ENCODE measurements at places on chromosomes 11 and 22.

DNA sequence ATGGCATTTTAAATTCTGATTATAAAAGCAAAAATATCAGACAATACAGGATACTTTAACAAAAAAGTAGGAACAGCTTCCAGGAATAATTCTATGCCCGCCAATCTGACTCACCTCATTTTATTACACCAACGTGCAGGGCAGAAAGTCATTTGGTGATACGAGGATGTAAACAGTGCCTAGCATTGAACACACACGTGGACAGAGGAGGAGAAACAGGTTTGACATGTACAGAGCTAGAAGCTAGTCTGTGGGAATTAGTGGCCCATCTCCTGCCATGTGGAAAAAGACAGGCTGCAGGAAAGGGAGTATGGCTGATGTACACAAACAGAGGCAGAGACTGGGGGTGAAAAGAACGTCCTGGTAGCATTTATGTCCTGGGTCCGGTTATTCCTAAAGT, 9.0 kb upstream of the SPINDOC start:
- DNase-seq, result no peak

DNA sequence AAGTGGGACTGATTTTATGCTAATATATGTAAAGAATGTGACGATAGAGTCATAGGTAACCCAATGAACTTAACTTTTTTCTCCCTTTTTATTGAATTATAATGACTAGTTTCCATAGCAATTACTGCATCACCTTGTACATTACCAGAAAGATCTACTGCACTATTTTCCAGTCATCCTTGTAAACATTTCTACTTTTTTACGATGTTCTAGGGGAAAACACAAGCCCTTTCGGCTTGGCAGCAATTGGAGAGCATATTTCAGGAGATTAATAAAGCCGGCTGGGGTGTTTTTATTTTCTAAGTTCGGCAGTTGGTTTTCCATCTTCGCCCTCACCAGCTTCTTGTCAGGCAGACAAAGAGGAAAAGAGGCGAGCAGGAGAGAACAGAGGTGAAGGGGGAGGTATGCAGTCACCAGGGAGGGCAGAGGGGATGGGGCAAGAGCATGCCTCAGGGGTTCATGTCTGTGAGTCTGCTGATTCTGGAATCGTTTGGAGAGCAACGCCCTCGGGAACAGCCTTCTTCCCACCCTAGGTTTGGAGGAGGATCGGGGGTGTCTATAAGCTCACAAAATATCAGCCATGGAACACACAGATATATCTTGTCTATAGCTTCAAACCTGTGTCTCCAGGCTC, 476.4 kb downstream of the MIAT start:
- no peak for DNase-seq

DNA sequence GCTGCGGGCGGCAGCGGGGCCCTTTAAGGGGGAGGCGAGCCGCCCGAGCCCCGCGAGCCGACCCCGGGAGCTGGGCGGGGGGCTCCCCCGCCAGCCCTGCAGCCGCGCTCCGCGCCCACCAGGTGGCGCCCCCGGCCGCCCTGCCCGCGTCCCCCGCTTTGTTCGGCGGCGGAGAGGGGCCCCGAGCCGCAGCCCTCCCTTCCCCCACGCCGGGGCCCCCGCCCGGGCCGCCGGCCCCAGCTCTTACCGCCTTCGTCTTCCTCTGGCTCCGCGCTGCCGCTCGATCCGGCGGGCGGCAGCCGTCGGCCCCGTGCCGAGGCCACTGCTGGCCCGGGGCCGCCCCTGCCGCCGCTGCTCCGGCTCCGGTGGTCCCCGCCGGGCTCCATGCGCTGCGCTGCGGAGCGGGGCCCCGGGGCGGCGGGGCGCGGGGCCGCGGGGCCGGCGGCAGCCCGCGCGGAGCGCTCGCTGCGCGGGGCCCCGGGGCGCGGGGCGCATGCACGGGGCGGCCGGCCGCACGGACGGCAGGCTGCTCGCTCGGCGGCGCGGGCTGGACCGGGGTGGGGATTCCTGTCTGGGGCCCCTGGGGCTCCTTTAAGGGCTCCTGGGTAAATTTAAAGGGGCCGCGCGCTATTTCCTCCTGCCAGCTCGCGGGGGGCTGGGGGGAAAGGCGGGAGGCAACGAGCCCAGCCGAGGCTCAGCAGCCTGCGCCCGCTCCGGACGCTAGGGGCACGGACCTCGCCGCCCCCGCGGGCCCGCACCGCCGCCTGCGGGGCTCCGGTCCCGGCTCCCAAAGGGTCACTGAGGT, at the start of gene ZFTA:
ZFTA (minus strand) TSS at position 539 of the 805 bp plus-strand sequence; CDS start at position 386, 153 bp downstream.
- DNase-seq, result no peak

- DNase-seq, result no peak
Observed at GRCh38 chr11:65764434-65764833, 16.3 kb downstream of the AP5B1 start.

DNA sequence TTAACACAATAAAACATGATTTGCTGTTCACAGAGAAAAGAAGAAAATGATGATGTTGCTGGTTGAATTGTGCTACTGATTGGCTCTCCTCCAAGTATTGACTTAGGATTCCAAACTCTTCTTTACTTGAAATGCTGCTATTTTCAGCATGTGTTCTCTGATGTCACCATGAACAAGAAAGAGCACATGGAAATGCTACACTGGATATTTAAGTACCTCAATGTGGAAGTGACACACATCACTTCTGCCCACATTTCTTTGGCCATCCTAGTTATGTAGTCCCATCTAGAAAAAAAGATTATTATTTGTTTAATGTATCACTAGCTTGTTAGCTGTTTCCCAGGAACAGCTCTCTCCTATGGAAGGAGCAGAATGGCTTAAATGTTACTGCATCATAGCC, 27.2 kb downstream of the OR52B2 start:
- no peak for DNase-seq

DNA sequence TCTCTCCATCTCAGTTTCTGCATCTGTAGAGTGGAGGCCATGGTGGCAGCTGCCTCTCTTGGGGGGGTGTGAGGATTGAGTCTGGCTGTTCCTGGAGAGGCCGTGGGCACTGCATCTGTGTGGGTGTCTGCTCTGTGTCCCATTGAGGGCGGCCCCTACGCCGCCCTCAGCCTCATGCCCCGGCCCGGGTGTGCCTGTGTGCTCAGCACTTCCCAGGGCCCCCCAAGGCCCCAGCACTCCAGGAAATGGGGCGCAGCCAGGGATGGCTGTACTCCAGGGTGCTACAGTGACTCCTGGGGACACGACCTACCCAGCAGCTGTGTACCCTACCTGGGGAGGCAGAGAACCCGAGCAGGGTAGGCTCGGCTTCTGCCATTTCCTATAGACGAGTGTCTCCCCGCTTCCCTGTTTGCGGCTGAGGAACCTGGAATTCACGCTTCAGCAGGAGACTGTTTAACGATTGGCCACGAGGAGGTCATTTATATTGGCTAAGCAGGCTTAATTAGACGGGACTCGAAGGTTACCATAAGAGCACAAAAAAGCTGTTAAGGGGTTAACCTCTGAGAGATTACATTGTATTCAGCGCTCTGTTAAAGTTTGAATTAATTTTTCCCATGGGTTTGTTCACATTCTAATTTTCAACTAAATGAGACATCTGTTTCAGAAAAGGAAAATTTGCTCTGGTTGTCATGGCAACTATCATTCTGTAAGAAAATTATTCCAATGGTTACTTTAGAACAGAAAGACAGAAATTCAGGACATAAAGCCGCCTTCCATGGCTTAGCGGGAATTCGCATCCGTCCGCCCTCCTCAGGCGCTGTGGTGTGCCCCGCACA, 76.4 kb downstream of the MPPED1 start:
- no peak for DNase-seq

- no peak for DNase-seq
Observed at GRCh38 chr22:17639247-17639741, 737 bp downstream of the BCL2L13 start.

DNA sequence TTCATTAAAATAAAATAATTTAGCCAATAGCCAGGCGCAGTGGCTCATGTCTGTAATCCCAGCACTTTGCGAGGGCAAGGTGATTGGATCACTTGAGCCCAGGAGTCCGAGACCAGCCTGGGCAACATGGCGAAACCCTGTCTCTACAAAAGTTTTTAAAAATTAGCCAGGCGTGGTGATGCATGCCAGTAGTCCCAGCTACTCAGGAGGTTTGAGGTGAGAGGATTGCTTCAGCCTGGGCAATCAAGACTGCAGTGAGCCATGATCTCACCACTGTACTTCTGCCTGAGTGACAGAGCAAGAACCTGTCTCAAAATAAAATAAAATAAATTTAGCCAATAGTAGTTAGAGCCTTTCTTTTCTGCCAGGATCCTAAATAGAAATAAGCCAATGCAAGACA, 12.2 kb downstream of the HPS5 start:
- no peak for DNase-seq

DNA sequence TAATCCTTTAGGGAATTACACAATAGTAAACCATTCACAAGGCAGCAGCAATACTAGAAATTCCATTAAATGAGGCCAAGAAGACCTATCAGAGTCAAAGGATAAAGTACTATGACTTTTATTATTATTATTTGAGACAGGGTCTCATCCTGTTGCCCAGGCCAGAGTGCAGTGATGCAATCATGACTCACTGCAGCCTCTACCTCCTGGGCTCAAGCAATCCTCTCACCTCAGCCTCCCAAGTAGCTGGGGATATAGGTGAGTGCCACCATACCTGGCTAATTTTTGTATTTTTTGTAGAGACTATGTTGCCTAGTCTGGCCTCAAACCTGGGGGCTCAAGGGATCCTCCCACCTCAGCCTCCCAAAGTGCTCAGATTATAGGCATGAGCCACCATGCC, 51.8 kb downstream of the TTC28 start:
- DNase-seq, result no peak

DNA sequence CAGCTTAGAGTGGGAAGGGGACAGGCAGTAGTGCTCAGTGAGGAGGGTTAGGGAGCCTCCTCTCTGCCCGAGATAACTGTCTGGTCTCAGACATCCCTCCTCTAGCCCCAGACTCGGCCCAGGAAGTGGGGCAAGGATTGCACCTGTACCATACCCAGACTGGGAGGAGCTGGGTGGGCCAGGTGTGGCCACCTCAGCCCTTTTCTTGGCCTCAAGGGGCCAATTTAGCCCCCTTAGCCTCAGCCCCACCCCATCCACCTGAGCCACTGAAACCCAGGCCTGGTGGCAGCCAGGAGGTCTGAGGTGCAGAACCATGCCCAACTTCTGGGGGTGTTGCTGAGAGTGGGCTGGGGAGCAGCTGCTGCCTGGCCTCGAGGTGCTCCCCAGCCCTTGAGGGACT, 6.5 kb downstream of the RELT start:
- DNase-seq, result no peak

GRCh38 chr11:44367452-44367851, 57.5 kb upstream of the ALX4 start:
- no peak for DNase-seq

- DNase-seq, result no peak
Observed at GRCh38 chr11:103317118-103317517, 207.9 kb downstream of the DYNC2H1 start.

DNA sequence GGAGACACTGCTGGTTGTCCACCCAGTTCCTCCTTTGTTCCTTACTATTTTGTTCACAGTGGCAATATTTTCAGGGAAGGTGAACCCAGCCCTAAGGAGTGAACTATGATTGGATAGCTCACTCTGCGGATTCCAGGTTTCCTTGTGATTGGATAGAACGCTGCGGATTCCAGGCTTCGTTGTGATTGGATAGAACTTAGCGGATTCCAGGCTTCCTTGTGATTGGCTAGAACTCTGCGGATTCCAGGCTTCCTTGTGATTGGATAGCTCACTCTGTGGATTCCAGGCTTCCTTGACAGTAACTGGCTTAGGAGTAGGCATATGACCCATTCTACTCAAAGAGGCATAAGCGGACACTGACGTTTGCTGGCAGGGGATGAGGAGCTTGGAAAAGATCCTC, 28.6 kb upstream of the ADA2 start:
- no peak for DNase-seq

GRCh38 chr22:17079572-17079971, 5.2 kb upstream of the IL17RA start:
- DNase-seq, result no peak

DNA sequence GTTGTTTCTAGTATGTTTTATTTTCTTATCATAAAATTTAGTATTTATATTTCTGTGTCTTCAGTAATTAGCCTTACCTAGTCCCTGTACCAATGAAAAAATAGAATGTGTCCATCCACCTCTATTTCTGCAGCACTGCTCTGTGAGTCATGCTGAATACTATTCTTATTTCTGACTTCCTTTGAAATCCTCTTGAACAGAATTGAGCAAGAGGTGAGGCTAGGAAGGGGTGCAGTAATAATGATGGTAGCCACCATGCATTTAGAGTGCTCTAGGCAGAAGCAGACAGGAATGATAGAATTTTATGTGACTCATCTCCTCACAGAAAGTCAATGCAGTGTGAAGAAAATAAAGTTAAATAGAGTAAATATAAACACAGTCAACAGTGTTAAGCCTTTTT, 60.0 kb downstream of the OR10A6 start:
- no peak for DNase-seq

DNA sequence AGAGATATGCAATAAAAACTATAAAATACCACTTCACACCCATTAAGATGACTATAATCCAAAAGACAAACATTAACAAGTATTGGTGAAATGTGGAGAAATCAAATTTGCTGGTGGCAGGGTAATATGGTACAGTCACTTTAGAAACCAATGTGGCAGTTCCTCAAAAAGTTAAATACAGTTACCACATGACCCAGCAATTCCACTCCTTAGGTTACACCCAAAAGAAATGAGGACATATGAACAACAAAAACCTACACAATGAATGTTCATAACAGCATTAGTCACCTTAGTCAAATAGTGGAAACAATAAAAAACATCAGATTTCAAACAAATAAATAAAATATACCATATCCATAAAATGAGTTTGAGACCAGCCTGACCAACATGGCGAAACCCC, 52.6 kb downstream of the RDX start:
- DNase-seq, result no peak

DNA sequence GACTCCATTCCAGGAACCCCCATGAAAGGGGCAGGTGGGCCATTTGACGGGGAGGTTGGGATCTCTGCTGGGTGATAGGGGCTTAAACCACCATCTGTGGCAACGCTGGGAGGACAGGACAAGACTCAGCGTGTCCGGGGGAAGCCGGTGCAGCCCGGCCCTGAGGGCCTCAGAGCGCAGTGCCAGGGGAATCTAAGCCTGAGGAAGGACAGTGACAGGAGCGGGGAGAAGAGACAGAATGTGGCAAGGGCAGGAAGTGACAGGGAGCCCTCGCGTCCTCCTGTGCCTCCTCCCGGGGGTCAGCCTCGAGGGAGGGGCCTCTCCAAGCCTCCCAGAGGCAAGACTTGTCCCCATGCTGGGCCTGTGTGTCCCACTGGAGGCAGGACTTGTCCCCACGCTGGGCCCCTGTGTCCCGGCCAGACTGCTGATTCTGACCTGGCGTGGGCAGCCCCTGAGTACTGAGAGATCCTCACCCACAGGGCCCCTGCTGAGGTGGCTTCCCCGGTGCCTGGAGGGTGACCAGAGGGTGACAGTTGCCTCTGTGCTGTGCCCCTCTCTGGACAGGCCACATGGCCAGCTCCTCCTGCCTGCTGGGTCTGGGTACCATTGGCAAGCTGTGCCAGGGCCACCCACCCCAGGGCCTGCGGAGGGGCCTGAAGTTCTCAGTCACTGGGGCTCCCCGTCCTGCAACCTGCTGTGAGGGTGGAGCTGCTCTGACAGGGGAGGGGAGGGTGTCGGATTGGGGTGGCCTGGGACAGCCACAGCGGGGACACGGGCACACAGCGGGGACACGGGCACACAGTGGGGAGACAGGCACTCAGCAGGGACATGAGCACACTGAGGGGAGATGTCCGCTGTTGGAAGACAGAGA, 676.2 kb downstream of the BRD1 start:
- DNase-seq, result no peak

- DNase-seq, result no peak
Observed at GRCh38 chr11:100810146-100810545, 123.1 kb downstream of the ARHGAP42 start.

GRCh38 chr11:4672470-4672869, 25.2 kb downstream of the OR51E2 start:
- DNase-seq, result no peak

GRCh38 chr22:44330188-44330743, 17.5 kb upstream of the SHISAL1 start:
- DNase-seq, result no peak

Measured in esophagus squamous epithelium (tissue), 5 donors.